Erythroblast (primary cell): ENCODE measurements at places on chromosomes 1 and 21.

DNA sequence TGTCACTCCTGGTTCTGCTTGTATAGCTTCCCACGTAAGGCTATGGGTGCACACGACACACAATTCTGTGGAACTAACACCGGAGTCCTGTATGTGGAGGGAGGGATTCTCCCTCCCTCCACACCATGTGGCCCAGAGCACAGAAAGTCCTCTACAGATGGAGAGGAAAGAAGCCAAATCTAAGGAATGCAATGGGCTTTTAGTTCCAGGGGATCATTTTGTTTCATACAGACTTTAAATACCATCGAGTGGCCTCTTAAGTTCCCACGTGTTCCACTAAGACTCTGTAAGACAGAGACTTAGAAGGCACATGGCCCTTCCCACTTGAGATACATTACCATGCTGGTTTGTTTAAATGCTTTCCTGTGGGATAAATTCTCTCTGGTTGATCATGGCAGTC, 156.0 kb downstream of the TGFB2 start:
- no peak for DNase-seq

GRCh38 chr1:87961992-87962391, 633.3 kb downstream of the LMO4 start:
- no peak for DNase-seq

GRCh38 chr1:56436296-56436695, 143.1 kb downstream of the PLPP3 start:
- no peak for DNase-seq

GRCh38 chr1:31183927-31184554, 55.6 kb downstream of the NKAIN1 start:
- DNase-seq = peak; percentile 40

DNA sequence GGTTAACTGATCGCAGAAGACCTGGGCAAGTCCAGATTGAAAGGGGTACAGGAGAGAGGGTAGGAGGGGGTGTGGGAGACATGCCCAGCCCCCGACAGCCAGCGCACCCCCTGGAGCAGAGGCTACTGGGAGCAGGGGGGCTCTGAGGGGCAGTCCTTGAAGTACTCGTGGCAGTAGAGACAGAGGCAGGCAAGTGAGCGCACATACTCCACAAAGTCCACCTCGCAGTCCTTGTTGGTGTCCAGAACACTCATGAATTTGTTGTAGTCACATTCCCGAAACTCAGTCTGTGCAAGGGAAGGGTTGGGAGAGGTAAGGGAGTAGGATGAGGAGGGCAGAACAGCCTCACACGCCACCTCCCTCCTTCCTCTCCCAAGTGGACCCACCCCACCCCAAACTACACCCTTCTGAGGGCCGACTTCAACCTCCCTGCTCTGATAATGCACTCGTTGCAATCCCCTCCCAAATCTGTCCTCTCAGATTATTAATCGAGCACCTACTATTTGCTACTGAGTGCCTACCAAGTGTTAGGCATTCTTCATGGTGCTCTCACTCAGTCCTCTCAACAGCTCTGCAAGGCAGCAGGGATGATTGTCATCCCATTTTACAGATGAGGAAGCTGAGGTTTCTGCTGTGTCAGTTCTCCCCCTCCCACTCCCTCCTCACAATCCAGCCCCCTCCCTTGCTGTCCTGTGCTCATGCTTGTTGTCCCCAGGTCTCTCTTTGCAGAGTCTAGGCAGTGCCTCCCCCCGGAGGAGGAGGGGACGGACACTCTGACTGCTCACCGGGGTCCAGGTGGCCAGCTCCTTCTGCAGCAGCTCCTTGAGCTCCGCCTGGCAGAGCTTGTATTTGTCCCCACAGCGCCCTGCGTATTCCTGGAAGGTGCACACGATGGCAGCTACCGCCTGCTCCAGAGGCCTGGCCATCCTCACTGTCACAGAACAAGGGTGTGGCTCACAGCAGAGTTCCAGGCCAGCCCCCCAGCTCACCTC, 1.2 kb downstream of the S100A3 start:
- DNase-seq = peak; percentile 63

GRCh38 chr1:38098101-38098847, 51.7 kb upstream of the POU3F1 start:
- no peak for DNase-seq

GRCh38 chr1:212188599-212189351, 96.4 kb upstream of the PPP2R5A start:
- no peak for DNase-seq

- no peak for DNase-seq
Observed at GRCh38 chr1:212853658-212854057, 4.4 kb upstream of the FLVCR1 start.

- no peak for DNase-seq
Observed at GRCh38 chr1:208709981-208710380, 465.8 kb upstream of the PLXNA2 start.

GRCh38 chr1:27318136-27318535, 3.8 kb upstream of the TMEM222 start:
- DNase-seq = no peak

GRCh38 chr1:30106125-30106524, 617.3 kb downstream of the MATN1 start:
- peak; percentile 49 for DNase-seq

GRCh38 chr1:150718225-150718891, 2.3 kb downstream of the HORMAD1 start:
- DNase-seq = no peak

- DNase-seq = no peak
Observed at GRCh38 chr21:46437096-46437498, 21.6 kb upstream of the DIP2A start.

- no peak for DNase-seq
Observed at GRCh38 chr1:26877326-26877725, 12.8 kb downstream of the GPN2 start.

DNA sequence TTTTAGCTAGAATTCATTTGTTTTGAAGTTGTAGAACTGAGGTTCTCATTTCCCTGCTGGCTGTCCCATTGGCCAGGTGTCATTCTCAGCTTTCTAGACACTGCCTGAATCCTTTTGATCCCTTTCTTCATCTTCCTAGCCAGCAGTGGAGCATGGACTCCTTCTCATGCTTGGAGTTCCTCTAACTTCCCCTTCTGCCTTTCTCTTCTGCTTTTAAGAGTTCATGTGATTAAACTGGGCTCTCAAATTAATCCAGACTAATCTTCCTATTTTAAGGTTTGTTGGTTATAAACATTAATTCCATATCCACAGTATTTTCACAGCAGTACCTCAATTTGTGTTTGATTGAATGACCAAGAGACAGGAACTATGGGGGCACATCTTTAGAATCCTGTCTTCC, 52.3 kb downstream of the ADAMTS5 start:
- no peak for DNase-seq

GRCh38 chr21:34844013-34844923, 175.5 kb downstream of the CLIC6 start:
- no peak for DNase-seq

GRCh38 chr1:192589813-192590212, 14.2 kb downstream of the RGS1 start:
- DNase-seq = no peak

GRCh38 chr1:57551476-57551875, 127.6 kb upstream of the DAB1 start:
- DNase-seq = no peak

DNA sequence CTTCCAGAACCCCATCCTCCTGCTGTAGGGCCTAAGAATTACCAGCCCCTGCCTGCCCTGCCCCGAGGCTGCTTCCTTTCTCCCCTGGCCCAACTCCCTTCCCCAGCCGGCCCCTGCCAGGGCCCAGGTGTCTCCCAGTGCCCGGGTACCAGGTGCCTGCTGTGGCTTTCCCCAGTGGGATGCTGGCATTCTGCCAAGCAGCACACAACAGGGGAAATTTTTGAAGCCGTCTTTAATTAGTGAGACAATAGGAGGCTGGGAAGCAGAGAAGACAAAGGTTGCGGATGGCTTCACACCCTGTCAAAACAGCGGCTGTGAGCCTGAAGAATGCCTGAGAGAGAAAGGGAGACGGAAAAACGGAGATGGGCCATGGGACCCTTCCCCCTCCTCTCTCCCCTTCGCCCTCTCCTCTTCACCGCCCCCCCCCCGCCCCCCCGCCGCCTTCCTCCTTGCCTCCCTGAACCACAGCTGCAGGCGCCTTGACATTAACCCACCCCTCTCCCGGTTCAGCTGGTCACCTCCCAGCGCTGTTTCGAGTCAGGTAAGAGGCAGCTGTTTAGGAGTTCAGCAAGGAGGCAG, 33.6 kb downstream of the LRRN2 start:
- no peak for DNase-seq

GRCh38 chr1:86765674-86766073, 61.3 kb downstream of the SH3GLB1 start:
- no peak for DNase-seq

DNA sequence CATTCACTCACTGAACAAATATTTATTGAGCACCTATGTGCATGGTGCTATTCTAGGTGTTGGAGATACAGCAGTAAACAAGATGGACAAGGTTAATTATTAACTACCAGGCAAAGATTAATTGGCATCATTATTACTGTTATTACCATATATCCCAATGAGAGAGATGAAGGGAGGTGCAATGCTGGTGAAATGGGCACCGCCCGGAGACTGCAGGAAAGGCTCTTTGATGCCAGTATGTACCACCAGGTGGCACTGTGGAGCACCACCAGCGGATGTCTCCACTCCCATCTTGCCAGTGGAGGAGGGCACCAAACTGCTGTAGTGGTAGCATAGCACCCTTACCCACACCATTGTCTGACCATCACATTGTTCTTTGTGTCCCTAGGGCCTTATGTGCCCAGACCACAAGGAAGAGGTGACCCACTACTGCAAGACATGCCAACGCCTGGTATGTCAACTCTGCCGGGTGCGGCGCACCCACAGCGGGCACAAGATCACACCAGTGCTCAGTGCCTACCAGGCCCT, 3.0 kb downstream of the TRIM46 start:
- peak; percentile 79 for DNase-seq

DNA sequence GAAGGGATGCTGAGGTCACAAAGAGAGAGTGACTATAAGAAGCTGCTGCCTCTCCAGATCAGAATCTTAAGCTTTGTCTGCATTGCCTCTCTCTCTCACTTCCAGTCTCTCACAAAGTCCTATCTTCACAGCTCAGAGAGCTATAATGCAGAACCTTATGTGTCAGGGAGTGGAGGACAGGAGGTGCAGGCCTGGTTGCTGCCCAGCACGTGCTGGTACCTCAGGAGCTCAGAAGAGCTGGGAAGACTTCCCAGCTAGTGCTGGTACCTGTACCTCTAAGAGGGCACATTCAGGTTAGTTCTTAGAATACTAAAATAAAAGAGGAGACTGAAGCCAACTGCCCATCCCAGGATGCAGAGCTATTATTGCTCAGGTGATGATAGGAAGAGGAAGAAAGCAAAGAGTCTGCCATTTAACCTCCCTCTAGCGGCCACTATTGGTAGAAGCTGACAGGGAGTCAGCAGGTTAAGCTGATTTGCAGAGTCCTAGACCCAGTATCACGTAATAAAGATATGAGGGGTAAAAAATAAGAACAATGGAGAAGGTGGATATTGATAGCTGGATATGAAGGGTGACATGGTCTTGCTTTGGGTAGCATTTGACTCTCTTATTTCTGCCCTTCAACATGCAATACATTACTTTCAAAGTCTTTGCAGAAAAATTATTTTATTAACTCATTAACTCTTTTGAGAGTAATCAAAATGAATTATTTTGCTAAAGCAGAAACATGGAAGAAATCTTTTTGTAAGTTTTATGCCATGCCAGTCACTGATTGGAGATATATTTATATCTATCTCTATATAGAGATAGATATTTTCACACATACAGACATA, 138.1 kb upstream of the HMCN1 start:
- peak; percentile 40 for DNase-seq

DNA sequence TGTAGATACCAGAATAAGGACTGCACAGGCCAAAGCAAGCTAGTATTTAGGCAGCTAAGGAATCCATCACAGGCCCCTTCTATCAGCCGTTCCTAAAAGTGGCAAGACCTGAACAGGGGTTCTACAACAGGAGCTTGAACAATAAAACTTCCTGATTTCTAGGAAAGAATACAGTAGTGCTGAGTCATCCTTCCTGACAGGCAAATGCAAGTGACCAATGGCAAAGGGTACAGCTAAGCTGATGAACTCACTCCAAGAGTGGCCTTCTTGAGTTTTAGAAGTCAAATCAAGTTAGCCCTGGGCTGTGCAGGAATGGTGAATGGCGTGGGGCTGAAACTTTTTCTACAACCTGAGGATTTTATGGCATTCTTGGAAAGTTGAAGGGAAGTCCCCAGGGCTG, 112.9 kb downstream of the GREM2 start:
- no peak for DNase-seq

DNA sequence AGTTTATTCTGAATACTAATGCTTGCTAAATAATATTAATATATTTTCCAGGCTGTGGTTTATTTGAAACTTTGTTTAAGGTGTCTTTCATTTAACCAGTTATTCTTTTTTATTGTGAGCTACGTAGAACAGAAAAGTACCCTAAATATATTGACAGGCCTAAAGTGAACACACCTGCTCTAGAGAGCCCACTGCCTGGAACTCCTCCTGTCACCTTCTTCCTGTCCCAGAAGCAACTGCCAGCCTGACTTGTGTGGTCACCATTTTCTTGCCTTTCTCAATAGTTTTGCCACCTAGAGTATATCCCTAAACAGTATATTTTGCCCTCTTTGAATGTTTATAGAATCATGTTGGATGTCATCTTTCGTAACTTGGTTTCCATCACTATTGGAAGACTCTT, 48.5 kb downstream of the SCCPDH start:
- DNase-seq = no peak

GRCh38 chr1:186802388-186802787, 26.4 kb upstream of the PLA2G4A start:
- DNase-seq = no peak

DNA sequence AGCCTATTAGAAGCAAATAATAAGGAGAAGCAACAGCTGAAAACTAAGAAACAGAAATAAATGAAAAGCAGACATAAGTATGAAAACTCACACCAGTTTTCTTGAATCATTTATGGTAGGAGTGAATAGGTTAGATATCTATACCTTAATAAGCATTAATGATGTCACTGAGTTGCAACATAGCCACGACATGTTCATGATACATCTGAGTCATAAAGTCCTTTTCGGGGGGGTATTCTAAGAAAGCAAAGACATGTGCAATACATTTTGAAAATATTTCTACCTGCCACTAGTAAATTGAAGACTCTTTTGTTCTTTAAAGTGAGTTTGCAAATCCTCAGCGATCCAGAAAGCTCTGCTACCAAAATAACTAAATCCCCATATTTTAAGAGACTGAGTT, 7.2 kb downstream of the CD34 start:
- DNase-seq = no peak

DNA sequence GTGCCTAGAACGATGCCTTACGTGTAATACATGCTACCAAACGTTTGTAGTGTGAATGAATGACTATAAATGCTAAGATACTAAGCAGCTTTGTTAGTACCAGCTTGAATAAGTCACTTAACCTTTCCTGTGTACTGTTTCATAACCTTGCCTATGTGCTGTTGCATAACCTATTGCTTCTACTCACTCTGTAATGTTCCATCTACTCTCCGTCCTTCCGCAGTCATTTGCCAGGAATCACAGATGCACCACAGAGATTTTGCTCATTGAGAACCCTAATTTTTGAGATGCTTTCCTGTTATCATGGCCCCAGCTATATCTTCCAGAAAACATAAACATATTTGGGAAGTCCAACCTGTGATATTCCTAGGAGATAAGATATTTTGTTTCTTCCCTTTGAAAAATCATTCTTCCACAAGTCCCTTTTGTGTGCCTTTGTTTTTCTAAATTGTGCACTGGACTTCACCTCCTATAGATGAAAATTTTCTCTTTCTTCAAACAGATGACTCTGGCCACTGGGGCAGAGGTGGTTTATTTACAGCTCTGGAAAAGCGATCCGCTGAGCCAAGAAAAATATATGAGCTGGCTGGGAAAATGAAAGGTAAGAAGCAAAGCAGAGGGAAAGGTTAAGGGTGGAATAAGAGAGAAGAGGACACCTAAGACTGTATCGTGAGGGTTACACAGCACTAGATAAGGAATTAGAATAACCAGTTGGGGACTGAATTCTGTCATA, 44.8 kb downstream of the CHD1L start:
- no peak for DNase-seq
